Diencephalon (tissue), 1 donor: ENCODE measurements at places on chromosomes 6 and 20. TPM values are rescaled to one million over a fixed set of nuclear protein-coding genes. Genes with fewer than 3 reads are reported as not detected.

The PPIL6 gene
- total RNA-seq, result 32.5 TPM

The FNDC1 gene
- 0.46 TPM for total RNA-seq

The POLR1H gene
- total RNA-seq, result 14.1 TPM

The FOXS1 gene
- 1.4 TPM for total RNA-seq

The HLA-DQA2 gene
- not detected for total RNA-seq

The PSORS1C2 gene
- not detected for total RNA-seq

The GPR6 gene
- total RNA-seq, result 12.2 TPM

The VWA7 gene
- total RNA-seq, result 0.69 TPM

The EYA4 gene
- 3.5 TPM for total RNA-seq

The LTB gene
- total RNA-seq, result 0.46 TPM

The XKR7 gene
- 10.1 TPM for total RNA-seq

The RTN4IP1 gene
- 11.1 TPM for total RNA-seq

The MUC21 gene
- total RNA-seq, result not detected

The SLC17A9 gene
- 0.23 TPM for total RNA-seq
